GM03348 (cell line): ENCODE measurements at places on chromosomes 6 and 20.

GRCh38 chr6:7035837-7036249 is 71.9 kb upstream of the RREB1 start:
- no peak for DNase-seq

DNA sequence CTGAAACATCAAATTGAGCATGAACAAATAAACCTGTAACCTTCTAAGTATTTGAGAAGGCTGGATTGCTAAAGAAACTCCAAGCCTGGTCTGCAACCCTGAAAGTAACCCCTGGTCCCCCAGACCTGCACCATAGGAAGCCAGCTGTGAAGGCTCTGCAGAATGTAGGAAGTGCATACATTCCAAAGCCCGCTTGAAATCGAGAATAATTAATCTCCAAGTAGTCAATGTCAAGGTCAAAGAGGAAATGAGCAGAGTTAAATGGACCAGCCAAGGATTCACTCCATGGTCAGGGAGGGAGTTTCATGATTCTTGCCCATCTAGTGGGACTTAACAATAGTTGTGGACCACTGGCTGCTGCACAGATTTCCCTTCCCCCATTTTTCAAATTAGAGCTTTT is 107.6 kb upstream of the RNF24 start:
- no peak for DNase-seq

DNA sequence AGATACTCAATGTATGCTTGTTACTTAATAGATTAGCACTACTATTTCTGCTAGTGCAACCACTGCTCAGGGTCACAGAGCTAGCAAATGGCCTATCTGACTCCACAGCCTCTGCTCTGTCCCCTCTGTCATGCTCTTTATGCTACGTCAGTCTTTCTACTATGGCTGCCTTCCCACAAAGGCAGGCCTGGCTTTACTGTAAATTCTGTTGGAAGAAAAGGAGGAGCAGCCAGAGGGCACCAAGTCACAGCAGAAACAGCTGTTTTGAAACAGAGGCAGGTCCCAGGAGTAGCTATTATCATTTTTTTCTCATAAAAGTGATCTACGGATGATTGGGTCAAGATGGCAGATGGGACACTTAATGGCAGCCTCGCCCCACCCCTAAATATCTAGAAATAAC is 10.0 kb upstream of the ELMO2 start:
- DNase-seq = no peak

- no peak for DNase-seq
Measured at GRCh38 chr6:106518748-106519147, 110.5 kb downstream of the RTN4IP1 start.

DNA sequence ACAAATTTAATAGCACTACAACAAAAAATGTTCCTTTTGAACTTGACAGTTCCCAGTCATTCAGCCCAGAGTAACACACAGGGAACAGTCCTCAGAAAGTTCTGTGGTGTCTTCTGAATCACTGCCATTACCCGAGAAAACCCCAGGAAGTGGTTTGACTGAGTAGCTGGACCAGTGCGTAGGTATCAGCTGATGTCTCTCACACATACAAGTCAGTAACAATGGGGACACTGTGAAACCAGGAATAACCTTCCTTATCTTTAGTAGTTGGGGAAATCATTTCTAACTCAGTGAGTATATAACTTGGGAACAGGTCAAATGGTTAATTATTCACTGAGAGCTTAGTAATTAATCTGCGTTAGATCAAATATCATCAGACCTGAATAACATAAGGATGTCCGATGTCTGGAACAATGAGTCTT is 73.1 kb downstream of the HIVEP2 start:
- peak; percentile 55 for DNase-seq

DNA sequence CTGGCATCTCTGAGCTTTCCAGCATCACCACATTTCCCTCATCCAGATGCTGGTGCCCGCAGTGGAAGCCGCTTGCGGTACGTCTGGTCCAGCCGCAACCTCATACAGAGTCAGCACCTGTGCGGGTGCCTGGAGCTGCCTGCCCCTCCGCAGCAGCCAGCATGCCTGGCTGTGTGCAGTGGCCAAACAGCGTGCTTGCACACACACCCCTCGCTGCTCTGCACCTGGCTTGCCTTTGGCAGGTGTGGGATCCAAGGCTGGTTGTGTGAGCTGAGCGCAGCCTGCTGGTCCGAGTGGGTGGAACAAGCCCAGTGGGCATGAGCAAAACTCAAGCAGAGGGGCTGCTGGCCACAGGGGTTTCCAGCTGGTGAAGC is 3.1 kb upstream of the HINT3 start:
- DNase-seq = no peak

DNA sequence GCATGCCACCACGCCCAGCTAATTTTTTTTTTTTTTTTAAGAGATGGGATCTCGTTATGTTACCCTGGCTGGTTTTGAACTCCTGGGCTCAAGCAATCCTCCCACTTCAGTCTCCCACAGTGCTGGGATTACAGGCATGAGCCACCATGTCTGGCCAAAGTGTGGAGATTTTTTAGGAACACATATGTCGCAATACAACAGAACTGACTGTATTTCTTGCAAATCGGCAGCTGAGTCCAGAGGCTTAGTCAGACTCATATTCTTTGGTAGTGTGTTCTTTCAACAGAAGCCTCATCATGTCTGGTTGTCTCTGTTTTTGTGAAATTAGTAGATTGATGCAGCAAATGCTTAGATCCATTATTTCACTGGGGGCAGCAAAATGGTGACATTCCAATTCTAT is 23.9 kb upstream of the CD164 start:
- DNase-seq = peak; percentile 72

DNA sequence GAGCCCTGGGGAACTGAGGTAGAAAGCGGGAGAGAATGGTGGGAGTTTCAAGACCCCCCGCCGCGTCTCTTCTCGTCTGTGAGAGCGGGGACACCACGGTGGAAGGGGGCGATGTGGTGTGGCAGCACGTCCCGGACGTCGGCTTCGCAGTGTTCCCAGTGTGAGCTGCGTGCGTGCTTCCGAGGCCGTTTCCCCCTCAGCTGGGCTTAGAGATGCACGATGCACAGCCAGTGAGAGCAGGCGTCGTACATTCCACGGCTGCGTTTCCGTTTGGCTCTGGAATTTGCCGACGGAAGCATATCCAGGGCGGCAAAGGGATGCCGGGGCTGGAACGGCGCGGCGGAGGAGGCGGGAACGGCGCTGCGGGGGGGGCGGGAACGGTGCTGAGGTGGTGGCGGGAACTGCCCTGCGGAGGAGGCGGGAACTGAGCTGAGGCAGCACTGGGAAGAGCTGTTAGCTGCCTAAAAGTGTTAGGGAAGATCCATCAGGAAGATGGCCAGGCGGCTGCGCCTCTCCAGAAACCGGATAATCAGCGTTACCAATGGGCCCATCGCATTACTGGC is 37.7 kb downstream of the KIF25 start:
- peak; percentile 88 for DNase-seq

GRCh38 chr6:80094017-80094416 is 12.5 kb upstream of the BCKDHB start:
- DNase-seq = peak; percentile 44

- DNase-seq = no peak
Measured at GRCh38 chr20:50535162-50535561, 25.0 kb downstream of the PTPN1 start.

DNA sequence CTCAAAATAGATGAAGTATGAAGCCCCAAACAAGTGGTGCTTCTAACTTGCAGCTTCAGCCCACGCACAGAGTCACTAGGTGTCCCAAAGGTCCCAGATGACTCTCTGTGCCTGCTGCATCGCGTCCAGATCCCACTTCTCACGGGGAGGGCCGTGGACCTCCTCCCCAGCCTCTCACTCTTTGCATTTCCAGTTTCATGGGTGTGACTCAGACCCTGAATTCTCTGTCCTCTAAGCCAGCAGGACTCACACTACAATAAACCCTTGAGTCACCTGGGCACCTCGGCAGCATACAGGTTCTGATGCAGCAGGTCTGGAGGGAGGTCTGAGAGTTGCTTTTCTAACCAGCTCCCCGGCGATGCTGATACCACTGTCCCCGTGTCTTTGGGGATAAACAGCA is 114.0 kb upstream of the RIN2 start:
- no peak for DNase-seq

DNA sequence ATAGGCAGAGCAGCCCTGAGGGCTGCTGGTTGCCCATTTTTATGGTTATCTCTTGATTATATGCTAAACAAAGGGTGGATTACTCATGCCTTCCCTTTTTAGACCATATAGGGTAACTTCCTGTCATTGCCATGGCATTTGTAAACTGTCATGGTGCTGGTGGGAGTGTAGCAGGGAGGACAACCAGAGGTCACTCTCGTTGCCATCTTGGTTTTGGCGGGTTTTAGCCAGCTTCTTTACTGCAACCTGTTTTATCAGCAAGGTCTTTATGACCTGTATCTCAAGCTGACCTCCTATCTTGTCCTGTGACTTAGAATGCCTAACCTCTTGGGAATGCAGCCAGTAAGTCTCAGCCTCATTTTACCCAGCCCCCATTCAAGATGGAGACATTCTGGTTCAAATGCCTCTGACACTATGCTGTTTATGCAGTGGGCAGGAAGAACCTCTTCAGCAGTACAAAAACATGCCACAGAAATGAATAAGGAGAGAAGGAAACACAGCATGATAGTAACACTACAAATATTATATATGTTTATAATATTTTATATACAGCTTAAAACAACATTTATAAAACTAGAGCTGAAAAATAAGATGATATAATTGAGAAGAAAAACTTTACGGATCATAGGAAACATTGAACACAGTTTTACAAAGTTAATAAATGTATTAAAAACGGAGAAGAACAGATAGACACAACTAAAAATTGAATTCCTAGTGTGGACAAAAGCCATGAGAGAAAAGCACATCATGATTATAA is 58.9 kb upstream of the SAMD5 start:
- no peak for DNase-seq

GRCh38 chr6:159729598-159730331 is 2.5 kb downstream of the WTAP start:
- peak; percentile 8 for DNase-seq

DNA sequence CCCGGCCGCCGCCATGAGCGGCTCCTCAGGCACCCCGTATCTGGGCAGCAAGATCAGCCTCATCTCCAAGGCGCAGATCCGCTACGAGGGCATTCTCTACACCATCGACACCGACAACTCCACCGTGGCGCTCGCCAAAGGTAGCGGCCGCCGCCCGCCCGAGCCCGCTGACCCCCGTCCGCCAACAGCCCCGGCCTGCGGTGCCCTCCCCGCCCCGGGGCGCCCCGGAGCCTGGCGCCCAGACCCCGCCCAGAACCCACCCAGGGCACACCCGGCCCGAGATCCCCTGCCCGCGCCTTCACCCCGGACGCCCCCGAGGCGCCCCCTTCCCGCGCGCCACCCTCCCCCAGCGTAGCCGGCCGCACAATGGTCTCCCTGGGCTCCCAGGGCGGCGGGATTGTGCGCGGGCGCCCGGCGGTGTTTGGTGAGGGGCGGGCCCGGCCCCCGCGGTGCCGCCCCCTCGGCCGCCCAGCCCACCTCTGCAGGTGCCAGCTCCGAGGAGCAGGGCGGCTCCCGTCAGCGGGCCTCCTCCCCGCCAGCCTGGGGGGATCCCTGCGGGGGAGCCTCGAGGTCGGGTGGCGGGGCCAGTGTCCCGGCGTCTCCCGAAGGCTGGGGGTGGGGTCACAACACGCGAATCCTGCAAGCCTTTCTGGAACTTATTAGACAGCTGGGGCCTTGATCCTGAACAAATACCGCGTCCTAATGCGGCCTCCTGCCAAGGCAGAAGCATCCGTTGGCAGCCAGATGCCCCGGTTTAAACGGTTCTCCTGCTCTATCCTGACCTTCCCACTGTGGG is 577 bp downstream of the LSM14B start:
- peak; percentile 56 for DNase-seq

DNA sequence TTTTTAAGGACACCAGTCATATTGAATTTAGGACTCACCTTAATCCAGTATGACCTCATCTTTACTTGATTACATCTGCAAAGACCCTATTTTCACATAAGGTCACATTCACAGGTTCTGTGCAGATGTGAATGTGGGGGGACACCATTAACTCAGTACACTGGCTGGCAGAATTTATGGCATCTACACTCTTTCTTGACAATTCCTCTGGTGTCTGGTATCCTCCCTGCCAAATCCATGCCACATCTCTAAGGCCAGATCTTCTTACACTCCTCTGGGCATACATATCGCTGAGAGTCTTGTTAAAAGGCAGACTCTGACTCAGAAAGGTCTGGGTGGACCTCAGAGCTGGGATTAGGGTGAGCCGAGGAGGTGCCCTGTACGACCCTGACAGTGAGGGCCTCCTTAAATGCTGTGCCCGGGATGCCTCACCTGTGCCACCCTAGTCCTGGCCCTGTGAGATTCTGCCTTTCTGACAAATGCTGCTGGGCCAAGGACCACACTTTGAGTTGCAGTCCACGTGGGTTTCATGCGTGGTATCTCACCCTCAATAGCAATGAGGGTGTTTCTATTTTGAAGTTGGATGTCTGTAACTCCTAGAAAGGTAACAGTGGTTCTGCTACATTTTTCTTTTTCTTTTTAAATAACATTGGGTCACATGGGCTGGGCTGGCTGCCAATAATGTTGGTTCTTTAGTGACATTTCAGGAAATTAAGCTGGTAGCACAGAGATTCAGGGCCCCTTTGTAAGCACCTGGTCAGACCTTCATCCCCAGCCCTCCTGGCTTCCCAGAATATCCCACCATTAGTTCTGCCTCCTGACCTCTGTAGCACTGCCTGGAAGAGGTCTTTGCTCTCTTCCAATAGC is 17.2 kb upstream of the LRRN4 start:
- no peak for DNase-seq
